Right renal cortex interstitium (tissue), 3 donors: ENCODE measurements at places on chromosomes 2 and 18. TPM values are rescaled to one million over a fixed set of nuclear protein-coding genes. Genes with fewer than 3 reads are reported as not detected.

The ASB18 gene
- 0.06 TPM for polyA plus RNA-seq

The NLRC4 gene
- polyA plus RNA-seq, result 1.00 TPM

The TRAF3IP1 gene
- 19.7 TPM for polyA plus RNA-seq

The GULP1 gene
- polyA plus RNA-seq, result 70.4 TPM

The TTC27 gene
- polyA plus RNA-seq, result 26.7 TPM

The CENPA gene
- 14.1 TPM for polyA plus RNA-seq

The XIRP2 gene
- polyA plus RNA-seq, result 0.14 TPM

DNA sequence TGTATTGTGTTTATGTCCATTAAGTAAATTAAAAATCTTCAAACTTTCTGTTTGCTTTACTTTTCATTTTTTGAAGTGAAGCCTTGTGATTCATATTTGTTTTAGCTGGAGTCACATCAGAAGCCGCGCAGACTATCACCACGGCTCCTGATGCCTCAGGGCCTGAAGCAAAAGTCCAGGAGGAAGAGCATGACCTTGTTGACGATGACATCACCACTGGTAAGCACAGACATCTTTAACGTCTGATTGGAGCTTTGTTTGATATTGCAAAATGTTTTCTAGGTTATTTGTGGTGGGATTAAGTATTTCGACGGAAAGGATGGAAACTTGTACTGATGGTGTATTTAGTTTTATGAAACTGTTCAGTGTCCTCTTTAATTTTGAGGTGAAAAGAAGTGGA is 164.8 kb downstream of the WDR7 start:
- no peak for DNase-seq

DNA sequence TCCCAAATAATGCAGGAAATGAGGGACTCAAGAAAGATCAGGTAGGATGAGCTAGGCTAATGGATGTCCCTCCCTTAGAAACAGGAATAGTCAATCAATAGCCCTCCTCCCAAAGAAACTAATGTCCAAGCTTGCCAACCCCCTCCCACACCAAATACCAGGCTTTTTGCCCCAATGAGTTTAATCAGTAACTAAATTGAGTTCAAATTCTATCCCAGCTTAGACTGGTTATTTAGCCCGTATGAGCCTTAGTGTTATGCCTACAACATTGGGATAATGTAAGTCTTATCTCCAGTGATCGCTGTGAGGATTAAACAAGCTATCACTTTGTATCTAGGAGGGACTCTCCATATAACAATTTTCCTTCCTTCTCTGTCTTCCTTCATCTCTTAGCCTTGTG is 310.7 kb downstream of the DPP10 start:
- no peak for DNase-seq

DNA sequence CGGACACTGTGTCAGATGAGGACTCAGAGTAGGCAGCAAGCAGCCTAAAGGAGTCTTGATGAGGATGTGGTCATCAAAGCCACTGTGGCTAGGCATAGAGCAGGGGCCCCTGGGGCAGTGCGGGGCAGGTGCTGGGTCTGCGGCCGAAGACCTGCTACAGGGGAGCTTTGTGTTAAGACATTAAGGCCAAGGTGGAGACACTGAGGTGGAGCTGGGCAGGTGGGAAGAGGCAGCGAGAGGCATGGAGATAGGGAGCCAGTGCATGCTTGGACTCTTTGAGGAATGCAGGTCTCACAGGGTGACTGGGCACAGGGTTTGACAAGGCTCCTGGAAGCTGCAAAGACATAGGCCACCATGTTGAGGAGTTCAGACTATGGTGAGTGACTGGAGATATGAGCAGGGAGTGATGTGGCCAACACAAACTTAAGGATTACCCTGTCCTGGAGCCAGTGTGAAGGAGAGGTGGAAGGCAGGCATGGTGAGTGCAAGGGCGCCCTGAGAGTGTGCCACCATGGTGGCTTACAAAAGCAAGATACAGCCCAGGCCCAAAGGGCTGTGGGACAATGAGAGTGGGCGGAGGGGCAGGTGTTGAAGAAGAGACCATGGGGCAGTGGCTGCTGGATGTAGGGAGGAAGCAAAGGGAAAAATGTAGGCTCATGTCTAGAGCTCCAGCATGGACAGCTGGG is 450.9 kb upstream of the HS6ST1 start:
- no peak for DNase-seq

DNA sequence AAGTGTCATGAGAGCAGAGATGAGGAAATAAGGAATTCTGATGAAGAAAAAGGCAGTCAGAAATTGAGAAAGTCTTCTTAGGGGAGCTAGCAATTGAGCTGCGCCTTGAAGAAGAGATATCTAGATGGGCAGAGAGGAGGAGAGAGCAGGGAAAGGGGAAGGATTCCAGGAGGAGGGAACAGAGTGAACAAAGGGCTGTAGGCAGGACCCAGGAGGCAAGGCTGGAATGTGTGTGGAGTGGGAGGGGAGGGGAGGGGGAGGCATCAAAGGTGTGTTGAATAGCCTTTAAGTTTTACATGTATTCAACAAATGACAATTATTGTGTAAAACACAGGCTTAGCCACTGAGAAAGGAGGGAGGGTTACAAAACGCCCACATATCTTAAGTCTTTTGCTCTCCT is 164.5 kb downstream of the TDRD15 start:
- DNase-seq, result no peak

DNA sequence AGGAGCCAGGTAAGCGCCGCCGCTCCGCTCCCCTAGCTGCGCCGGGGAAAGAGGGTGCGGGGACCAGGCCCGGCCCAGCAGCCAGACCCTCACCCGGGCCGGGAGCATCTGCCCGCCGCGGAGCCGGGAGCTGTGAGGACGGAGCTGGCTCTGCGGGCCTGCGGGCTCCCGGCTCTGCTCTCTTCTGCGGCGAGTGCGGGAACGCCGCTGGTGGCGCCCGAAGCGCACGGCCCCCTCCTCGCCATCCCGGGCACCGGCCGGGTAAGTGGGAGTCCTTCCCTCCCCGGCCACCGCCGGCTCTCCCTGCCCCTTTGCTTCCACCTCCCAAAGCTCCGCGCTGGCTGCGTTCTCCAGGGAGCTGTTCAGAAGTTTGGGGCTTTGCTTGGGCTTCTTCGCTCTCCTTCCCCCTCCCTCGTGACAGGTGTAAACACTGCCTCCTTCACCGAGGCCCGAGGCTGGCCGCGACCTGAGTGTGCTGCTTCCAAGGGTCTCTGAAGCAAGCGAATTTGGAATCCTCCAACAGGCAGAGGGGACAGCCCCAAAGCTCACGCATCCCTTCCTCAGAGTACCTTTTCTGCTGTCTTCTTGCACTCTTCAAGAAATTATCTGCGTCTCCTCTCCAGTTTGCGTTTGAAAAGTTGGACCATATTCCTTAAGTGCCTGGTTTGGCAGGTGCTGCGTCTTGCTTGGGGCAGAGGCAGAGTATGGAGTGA is 632 bp downstream of the AFTPH start:
- DNase-seq, result no peak

DNA sequence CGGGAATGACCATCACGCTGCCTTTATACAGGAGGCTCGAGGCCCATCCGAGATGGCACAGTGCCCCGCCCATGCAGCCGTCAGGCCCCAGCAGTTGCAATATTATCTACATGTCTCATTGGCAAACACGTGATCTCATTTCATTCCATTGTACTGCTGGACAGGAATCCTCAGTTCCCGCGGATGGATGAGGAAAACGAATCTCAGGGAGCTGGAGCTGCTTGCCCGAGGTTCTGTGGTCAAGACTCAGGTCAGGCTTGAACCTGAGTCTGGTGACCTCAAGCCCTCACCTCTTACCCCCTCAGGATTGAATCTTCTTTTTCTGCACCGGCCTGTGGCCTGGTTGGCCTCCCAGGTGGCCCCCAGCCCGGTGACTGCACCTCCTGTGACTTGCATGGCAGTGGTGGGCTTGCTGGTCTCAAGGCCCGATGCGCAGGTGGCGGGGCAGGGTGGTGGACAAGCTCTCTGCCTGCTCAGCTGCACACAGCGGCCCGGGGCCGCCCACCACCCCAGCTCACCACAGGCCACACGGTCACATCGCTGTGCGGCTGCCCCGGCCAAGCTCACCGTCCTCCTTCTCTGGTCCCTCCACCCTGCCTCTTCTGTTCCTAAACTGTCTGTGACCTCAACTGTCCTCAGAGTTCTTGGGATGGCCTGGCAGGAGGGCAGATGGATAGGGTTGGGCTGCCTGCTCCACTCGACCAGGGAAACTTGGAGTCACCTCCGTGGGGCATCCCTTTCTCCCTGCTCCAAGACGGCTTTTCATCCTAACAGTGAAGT is 52.0 kb upstream of the HS6ST1 start:
- DNase-seq, result no peak

- peak; percentile 15 for DNase-seq
Observed at GRCh38 chr2:81895620-81896250, 1591.2 kb upstream of the LRRTM1 start.

- DNase-seq, result no peak
Observed at GRCh38 chr2:125095826-125096225, 1070.7 kb downstream of the CNTNAP5 start.

GRCh38 chr2:81942136-81942680 is 1637.7 kb upstream of the LRRTM1 start:
- DNase-seq, result no peak

DNA sequence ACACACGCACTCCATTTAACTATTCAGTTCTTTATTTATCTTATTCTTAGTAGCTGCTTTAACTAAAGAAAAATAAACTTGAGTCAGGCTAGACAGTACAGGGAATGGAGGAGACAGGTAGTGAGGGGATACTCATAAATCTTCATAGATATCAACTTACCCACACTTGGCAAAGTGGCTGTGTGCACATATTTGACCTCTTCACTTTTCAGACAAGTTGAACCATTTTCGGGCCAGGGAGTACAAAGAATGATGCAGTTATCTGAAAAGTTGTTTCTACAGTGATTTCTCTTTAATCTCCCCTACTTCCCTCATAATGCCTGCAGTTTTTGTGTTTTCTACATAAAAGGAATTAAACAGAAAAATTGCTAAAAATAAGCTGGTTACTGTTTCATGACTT is 307.5 kb downstream of the GULP1 start:
- no peak for DNase-seq

DNA sequence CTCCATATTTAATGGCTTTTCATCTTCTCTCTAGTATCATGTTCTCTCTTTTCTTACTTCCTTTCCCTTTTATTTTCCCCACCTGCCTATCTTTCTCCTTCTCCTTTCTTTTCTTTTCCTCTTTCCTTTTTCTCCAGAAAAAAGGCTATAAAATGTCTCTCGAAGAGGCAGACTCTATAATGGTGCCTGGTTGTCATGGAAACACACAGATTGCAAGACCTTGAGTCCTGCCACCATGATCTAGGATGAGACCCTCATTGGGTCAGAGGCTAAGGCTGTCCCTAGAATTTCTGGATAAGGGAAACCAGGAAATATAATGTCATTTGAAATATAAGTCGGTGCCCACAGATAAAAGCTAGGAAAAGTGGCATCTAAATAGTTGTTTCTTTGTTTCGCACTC is 36.5 kb upstream of the LHCGR start:
- DNase-seq, result no peak

DNA sequence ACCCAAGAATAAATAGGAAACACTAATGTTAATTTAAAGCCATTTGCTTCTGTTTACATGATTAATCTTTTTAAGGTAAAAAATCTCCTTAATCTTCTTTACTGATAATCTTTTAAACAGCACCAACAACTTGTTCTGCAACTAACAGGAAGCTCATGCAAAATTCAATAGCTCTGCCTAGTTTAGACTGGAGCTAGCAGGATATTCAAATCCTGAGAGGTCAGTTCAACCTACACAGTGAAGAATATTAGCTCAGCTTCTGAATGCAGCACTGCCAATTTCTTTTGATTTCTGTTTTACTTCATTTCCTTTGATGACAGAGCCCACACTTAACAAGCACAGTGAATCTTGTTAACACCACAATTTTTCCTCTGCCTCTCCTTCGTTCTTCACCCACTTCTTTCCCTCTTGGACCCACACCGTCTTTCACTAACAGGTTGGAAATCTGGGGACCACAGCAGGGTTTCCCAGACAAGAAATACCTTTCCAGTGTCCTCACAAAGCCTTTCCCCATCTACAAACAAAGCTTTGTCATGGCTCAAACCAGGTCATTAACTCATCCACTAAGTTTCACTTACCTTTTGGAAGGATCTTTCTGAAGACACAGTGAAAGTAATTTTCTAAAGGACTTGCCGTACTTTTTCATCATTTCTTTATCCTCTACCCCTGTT is 109.8 kb downstream of the STK39 start:
- no peak for DNase-seq

DNA sequence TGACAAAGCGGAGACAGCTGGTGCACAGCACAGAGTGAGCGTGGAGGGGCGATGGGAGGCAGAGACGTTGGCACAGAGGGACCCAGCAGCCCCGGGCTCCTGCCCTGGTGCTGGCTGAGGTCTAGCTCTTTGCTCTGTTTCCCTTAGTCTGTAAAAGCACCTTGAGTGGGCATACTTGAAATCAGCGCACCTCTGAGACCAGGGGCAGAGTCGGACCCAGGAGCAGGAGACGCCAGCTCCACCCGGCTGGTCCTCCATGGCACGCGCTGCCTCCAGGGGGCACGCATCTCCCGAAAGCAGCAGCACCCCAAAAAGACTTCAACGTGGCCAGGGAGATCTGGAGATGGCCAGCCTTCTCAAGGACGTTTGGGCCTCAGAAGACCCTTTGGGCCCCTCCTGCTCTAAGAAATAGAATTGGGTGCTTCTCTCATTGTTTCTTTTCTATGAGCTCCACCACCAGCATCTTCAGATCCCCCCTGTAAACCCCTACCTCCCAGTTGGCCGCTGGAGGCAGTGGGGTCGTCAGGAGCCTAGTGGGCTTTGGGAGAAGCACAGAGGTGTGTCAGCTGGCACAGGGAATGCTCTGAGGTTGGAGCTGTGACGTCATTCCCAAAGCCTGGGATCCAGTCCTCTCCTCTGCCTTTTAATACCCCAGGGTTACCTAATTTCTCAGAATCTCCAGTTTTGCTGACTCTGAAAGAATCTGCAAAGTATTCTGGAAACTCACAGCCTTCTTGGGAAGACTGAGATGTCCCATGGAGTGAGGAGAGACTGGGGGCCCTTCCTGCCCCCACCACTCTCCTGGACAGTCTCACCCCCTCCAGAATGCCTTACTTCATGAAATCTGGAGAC is 58.9 kb downstream of the CIB4 start:
- no peak for DNase-seq

GRCh38 chr18:5424903-5425664 is 118.7 kb downstream of the EPB41L3 start:
- no peak for DNase-seq

DNA sequence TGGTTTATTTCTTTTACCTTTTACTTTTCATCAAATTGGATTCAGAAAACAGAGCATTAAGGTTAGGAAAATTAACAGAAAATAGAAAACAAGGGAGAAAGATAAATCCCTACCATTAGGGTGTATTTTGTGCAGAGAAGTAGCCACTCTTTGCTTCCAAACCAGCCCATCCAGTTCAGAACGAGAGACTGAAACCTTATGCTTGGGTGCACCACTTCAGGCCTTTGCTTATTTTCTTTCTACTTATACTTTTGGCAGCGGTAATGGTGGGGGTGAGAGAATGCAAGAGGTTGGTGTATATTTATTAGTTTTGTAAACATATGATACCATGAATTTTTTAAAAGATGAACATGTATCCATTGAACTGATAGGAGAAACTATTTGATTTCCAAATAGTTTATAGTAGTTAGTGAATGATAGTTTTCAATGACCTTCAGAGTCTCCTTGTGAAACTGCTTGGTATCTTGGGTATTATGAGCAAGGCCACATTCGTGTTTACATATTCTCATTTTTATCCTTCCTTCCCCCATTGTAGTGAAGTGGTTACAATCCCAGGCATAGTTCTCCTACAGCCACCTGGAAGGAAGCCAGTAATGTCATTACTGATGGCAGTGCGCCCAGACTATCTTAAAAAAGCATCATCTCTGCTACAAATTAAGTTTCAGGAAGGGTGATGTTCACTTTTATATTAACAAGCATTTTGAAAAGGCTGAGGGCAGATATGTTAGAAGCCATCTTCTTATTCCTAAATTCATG is 60.8 kb downstream of the MFSD6 start:
- peak; percentile 71 for DNase-seq

GRCh38 chr2:239179851-239180371 is 220.9 kb downstream of the HDAC4 start:
- no peak for DNase-seq
